Stimulated activated CD8-positive, alpha-beta memory T cell treated with anti-CD3 and anti-CD28 coated beads, Interleukin-15, amount 100 ng/mL, for 1 hour (primary cell): ENCODE measurements at places on chromosomes 1 and 21.

GRCh38 chr1:117501281-117501680 lies 104.6 kb upstream of the TENT5C start:
- DNase-seq, result no peak

DNA sequence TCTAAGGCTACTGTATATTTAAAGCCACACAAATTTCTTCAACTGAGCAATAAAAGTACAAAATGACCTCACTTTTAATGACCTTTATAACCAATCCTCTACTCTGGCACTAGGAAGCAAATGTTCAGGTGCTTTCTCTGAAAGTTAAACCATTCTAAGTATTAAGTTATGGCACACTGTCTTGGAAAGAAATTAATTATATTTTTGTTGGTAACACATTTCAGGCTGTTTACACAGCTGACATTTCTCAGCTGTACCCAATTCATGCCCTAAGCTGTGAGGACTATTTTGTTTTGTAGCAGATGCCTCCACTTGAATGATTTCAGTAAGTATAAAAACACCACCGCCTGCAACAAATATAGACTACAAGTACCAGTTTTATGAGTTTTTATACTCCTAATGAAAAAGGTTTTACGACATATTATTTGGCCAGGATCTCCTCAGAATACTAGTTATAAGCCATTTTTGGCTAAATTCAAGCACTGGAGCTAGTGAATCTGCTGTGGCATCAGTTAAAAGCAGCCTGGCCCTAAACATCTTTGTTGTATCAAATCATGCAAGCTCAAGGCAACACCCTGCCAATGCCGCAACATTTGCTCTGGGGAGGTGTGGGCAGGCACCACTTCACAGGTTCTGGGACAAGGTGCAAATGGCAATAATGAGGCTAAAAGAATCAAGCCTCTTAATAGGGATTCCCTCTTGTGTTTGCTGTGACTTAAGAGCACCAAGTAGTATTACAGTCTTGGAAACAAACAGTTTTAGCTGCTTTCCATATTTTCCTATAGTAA lies 228.4 kb upstream of the DMRTA2 start:
- no peak for DNase-seq

DNA sequence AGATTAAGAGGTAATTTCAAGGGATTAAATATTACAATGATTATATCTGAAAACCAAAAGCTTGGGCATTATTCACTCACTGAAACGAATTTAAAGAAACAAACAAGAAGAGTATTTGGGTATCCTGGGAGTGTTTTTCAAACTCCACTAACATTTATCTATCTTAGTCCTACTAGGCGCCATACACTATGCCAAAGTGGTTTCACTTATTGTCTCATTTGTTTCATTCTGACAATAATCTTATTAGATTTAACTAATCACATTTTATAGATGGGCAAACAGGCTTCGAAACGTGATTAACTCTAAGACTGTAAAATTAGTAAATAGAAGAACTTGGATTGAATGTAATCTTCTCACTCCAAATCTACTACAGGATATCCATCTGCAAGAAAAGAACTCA lies 25.4 kb downstream of the ASH1L start:
- no peak for DNase-seq

DNA sequence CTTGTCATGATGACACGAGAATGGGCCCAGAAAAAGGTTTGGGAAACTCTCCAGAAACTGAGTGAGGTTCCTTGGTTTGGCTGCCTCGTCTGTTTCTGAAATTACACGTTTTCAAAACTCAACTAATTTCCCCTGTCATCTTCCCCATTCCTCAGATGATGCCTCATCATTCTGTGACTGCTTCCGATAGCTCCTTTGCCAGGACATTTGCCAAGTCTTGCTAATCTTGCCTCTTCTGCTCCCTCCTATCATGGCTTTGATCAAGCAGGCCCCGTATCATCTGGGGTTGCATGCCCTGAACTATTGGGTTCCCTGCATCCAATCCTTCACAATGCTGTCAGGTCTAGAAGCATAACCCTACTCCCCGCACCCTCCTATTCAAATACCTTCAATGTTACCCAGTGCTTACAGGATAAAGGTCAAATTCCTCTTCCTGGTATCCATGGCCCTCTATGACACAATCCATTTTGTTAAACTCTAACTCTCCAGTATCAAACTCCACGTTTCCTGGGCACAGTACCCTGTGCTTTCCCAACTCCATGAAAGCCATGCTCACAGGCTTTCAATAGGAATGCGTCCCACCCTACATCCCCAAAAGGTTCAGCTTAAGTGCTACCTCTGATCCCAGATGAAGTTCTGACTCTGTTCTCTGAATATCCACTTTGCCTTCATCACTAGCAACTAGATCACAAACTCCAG lies 22.2 kb upstream of the TMEM200B start:
- DNase-seq, result no peak

DNA sequence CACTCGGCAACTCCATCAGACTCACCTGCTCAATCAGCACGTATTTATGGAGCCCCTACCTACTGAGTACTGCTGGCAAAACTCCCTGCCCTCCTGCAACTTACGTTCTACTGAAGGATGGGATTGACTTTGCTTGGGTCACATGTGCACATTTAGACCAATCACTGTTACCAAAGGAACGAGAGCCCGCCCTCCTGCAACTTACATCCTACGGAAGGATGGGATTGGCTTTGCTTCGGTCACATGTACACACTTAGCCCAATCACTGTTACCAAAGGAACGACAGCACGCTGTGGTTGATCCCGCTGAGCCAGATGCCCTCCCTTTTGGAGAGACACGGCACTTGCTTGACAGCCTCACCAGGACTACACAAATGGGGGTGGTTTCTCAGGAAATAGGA lies 46.0 kb downstream of the UBIAD1 start:
- DNase-seq, result no peak

DNA sequence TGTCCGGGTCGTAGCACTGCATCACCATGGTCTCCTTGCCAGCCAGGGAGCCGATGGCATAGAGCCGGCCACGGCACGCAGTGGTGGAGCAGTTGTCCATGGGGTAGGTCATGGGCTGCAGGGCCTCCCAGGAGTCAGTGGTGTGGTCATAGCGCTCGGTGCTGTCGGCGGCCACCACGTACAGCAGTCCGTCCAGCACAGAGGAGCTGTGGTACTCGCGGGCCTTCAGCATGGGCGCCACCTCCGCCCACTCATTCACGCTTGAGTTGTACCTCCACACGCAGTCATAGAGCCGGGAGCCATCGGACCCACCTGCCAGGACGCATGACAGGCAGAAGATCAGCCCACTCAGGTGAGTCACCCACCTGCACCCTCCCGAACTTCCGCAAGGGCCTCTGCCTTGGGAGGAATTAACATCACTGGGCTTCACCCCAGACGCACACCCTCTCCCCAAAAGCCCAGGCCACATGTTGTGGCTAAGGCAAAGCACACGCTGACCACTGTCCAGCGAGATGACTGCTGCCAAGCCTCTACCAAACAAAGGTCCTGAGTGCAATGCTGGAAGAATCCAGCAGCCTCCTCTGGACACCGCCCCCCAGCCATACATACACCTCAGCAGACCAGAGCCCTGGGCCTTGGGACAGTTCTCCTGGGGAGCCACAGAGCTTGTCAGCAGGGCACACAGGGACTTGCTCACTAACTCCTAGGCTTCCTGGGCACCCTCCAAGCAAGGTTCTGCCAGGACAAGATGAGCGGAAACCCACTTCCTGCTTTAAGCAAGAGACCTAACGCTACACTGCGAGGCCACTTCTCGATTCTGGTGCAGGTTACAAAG lies 3.3 kb downstream of the KLHL21 start:
- no peak for DNase-seq

DNA sequence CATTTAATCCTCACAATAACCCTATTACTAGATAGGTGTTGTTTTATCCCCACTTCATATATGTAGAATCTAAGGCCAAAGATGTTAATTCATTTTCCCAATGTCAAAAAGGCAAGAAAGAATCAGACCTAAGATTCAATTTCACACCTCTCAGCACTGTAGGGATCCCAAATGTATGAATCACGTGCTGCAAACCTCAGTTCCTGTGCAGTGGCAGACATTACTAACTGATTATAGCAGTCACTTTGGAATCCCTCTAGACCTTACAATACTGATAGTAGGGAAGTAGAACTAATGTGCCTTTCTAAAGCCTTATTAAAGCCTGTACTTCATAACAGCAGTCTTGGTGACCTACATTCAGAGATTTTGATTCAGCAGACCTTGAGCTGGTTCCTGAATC lies 2.3 kb downstream of the C1orf87 start:
- DNase-seq, result no peak

GRCh38 chr1:196659471-196659870 lies 7.6 kb downstream of the CFH start:
- DNase-seq, result no peak

DNA sequence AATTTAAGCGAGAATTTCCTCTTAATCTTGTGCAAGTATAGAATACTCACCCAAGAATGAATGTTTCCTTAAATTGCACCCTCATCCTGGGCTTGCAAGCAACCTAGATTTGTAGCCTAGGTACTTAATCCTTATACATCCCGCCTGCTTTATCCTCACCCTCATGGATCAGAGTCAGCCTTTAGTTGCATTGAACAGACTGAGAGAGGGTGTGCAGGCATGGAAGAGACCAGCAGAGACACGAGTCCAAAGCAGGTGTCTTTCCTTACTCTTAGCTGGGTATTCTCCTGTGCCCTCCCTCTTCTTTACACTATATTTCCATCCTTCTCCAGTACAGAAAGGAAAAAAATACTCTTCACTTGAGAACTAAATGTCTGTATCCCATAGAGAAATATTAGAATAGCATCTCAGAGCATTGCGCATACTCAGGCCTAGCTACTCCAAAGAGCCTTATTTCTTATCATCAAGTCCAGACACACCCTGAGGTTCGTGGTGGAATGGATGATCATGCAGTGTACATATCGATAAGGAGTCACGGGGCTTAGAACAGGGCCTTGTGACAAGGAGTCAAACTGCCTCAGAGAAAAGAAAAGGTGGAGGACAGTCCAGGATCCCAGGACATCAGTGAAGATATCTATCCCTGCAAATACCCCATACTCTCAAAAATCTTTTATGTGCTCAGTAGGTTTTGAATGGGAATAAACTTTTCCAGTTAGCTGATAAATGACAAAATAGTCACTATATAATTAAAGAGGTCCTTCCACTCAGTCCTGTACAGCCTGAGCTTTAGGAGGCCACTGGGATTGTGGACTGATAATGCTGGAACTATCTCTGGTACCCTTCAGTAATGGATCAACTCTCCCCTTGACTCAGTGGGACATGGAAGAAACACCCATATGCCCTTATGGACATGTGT lies 297.9 kb downstream of the GRIK1 start:
- DNase-seq, result no peak

DNA sequence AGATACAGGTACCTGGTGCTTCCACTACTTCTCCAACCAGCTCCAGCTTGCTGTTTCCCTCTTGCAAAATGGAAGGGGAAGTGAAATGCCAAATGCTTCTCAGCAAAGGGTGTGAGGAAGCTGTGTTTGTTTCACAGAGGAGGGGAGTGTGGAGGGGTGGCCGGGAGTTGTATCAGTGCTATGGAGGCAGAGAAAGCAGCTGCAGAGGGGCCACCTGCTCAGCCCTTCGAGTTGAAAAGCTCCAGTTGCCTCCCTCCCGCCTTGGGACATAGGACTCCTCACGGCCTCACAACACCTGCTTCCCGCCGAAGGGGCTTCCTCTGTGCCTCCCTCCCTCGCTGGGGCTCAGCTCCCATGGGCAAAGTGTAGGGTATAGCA lies 12.1 kb upstream of the LINGO4 start:
- DNase-seq, result no peak

DNA sequence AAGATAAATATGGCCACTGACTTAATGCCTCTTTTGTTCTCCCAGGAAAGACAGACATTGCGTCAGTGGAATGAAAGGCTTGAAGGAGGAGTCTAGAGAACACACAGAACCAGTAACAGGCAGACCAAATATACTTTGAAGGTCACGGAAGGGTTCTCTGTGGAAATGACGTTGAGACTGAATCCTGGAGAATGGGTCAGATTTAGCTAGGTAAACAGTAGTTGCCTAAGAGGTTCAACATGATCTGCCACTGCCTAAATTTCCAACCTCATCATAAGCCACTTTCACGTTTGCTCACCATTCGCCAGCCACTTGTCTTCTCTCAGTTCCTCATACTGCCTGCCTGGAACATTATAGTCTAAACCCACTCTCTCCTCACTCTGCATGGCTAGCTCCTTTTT lies 20.5 kb downstream of the PLA2G4A start:
- no peak for DNase-seq

- DNase-seq, result no peak
Observed at GRCh38 chr1:64826991-64827390, 82.1 kb downstream of the RAVER2 start.

- no peak for DNase-seq
Observed at GRCh38 chr1:27071049-27071416, 58.4 kb upstream of the TENT5B start.

DNA sequence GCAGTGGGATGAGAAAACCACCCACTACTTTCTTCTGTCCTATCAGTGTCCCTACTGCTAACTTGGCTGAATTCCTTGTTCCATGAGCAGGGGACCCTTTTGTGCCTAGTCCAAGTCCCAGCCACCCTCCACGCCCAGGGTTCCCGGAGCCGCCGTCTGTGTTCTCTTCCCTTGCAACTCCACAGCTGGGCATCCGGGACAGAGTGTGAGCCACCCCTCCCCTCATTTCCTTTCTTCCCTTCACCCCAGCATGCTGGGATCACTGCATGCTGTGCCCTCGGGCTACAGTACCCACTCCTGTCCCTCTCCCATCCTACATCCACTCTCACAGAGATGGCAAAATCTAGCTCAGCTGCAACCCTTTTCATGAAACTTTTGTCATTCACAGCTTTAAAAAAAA lies 44.5 kb downstream of the PGBD5 start:
- no peak for DNase-seq

- DNase-seq, result no peak
Observed at GRCh38 chr1:94721240-94721639, 98.9 kb upstream of the SLC44A3 start.

- no peak for DNase-seq
Observed at GRCh38 chr1:236733653-236734052, 47.4 kb downstream of the ACTN2 start.

DNA sequence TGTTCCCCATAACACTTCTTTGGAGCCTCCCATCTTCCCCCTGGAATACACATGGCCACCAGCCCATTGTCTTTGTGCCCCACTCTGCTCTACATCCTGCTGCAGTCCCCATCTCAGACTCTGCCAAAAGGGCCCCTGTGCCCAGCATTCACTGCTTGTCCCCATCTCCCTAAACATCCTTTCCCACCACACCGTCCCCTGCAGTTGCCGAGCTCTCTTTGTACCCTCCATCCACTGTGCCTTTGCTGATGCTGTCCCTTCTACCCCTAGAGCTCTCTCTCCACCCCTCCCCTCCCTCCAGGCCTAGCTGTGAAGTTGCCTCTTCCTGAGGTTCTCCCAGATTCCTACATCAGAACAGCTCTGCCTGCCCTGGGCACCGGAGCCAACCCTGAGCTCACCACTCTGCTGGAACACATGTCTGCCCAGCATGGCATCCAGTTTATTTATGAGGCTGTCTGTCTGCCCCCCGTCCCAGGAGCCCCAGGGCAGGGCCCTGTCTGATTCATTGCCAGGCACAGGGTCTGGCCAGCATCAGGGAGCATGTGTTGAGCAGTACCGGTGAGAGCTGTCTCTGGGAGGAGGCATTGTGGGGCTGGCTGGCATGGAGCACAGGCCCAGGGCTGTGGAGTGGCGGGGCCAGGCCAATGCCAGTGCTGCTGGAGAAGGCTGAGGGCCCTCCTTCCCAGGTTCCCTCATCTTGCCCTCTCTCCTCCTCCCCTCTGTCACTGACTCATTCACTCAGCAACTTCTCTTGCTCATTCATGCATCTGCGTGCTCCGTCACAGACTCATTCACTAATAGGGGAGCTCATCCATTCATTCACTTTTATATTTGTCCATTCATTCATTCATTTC lies 28.8 kb downstream of the EDN2 start:
- DNase-seq, result no peak
